ENCODE measurements at places on chromosomes 4 and X. TPM values are rescaled to one million over a fixed set of nuclear protein-coding genes. Genes with fewer than 3 reads are reported as not detected.

- DNase-seq, result no peak
Observed at GRCh38 chrX:141221611-141222010, 20.7 kb downstream of the SPANXC start.

DNA sequence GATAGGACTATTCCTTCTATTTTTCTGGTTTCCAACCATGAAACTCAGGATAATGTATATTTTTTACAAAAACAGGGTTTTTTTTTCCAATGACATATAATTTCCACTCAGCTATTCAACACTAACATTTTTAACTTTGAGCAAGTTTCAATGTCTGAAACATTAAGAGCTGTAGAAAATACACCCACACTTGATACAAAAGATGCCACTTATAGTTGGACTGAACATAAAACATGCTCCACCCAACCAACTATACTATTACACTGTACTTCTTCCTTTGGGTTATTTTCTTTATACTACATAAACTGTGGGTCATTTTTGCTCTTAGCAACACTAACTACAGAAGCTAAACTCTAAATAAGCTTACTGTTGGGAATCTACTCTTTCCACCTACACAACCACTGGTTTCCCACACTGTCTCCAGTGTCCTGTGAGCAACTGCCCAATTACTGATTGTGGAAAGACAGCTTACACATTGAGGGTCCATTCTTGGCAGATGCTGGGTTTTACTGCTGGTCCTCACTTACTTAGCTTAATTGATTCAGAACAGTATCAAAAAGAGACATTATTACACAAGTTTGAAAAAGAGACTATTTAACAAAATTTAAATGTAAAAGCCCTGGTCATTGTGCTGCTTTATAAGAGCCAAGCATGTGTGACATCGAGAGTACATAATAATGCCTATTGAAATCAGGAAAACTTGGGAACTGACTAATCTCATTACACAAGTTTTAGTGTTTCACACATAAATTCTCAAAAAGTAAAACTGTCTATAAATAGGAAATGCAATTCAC lies 6.3 kb downstream of the AMMECR1 start:
- no peak for DNase-seq

Gene CACNA1F
- total RNA-seq, result 0.49 TPM

- DNase-seq, result no peak
Observed at GRCh38 chr4:169286562-169287301, 16.0 kb upstream of the SH3RF1 start.

DNA sequence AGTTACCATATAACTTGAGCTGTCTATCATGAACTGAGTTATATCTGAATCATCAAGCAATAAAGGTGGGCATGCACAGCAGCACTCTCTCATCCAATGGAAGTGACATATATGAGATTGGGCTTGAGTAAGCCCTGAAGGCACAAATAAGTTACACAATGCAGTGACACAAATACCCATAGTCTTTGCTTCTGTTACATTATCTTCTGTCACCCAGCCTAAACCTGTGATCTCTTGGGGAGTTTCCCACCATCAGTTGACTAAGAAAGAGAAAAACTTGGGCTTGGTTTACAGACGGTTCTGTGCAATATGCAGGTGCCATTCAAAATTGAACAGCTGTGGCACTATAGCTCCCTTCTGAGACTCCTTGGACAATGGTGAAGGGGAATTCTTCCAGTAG lies 138.8 kb upstream of the IL15 start:
- no peak for DNase-seq

Gene VCX
- total RNA-seq, result not detected

Gene ANOS1
- 2.3 TPM for total RNA-seq

DNA sequence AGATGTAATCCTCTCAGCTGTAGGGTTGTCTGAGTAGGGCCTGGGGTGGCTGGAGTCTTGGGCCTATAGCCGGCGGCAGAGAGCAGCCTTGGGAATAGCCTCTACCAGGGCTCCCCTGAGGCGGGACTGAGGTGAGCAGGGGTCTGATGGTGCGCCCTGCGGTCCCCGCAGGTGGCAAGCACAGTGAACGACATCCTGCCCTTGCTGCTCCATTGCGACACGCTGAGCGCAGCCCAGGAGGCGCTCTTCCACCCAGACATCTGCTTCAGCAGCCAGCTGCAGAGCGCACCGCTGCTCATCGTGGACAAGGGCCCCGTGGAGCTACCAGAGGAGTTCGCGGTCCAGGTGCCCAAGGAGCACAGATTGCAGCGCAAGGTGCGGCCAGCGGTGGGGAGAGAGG lies 317.0 kb downstream of the ADGRL3 start:
- no peak for DNase-seq

GRCh38 chr4:10639100-10639499 lies 45.5 kb downstream of the CLNK start:
- DNase-seq, result no peak

GRCh38 chr4:80178964-80179363 lies 18.3 kb upstream of the PRDM8 start:
- no peak for DNase-seq

Gene DOK7
- 4.5 TPM for total RNA-seq

Gene KLB
- total RNA-seq, result 0.08 TPM

- no peak for DNase-seq
Observed at GRCh38 chr4:147366164-147366563, 114.7 kb upstream of the EDNRA start.

- no peak for DNase-seq
Observed at GRCh38 chr4:174177536-174177935, 105.9 kb downstream of the FBXO8 start.

- no peak for DNase-seq
Observed at GRCh38 chr4:100414016-100414790, 103.6 kb downstream of the EMCN start.

DNA sequence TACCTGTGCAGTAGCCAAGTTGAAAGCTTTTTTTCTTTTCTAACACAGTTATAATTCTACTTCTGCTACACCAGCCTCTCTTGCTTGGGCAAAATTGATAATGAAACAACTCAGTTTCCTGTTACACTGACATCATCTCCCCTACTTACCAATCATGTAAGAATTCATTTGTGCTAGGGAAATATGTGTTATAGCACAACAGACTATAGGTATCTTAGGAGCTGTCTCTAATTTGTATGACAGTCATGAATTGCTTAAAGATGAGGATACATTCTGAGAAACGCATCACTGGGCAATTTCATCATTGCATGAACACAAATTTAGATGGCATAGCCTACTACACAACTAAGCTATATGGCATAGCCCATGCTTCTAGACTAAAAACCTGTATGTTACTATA lies 246.3 kb upstream of the ANKRD50 start:
- DNase-seq, result no peak

DNA sequence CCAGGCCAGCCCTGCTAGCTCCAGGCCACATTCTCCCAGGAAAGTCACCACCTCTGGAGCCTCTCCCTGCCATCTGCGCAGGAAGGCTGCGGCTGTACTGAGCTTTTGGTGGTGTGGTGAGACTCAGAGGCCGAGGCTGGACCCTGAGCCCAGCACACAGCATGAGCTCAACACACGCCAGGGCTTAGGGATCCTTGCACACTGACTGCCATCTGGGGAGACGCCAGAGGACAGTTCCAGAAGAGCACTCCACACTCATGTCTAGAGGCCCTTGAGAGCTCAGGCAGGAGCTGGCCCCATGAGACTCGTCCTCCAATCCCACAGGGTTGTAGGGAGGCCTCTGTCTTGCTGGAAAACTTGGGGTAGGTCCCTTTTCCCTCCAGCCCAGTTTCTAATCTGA lies 40.6 kb downstream of the ABLIM2 start:
- DNase-seq, result no peak

DNA sequence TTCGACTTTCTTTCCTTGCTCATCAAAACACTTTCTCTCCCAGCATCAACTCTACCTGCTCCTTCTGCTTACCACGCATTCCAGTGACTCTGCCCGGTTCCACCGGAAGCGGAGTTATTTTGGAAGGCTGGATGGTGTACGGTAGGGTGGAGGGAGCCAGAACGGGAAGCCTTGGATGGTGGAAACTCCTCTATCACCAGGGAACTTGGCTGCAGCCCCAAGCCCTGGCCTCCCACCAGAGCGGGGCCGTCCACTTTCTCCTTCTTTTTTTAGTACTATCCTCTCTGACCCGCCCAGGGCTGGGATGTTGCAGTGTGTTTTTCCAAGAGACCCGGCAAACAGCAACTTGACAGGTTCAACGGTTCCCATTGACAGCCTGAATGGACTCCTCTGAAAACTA lies 27.6 kb downstream of the ADGRG2 start:
- DNase-seq, result no peak

DNA sequence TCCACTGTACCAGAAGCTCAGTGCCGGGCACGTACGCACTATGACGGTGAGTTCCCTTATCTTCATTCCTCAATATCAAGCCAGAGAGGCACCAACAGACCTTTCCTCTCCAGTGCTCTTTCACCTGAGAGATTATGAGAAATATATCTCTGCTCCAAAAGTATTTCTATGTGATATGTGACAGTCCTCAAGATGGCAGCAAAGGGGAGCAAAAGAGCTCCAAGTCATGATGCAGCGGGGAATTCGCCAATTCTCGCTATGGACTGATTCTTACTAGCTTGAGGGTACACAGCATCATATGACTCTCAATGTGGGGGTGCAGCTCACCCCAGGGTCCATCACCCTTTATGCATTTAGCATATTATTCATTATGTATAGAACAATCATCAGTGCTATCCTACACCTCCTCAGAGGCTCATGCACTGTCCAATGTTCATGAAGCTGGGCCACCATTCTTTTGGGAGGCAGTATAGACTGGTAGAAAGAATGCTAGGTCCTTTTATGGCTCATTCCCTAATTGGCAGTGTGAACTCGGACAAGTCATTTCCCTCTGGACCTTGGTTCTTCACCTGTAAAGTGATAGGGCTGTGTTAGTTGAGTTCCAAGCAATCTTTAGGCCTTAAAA lies 12.8 kb upstream of the IQSEC2 start:
- no peak for DNase-seq

Gene MAGEE1
- 3.2 TPM for total RNA-seq

Gene FRMD7
- 1.6 TPM for total RNA-seq

- DNase-seq, result no peak
Observed at GRCh38 chr4:10102474-10103332, 13.9 kb downstream of the WDR1 start.

GRCh38 chr4:137312257-137312656 lies 220.0 kb downstream of the PCDH18 start:
- no peak for DNase-seq

- no peak for DNase-seq
Observed at GRCh38 chr4:5940470-5941203, 47.8 kb upstream of the CRMP1 start.

Gene GAGE1
- total RNA-seq, result not detected

- DNase-seq, result no peak
Observed at GRCh38 chr4:142406917-142407501, 439.1 kb downstream of the INPP4B start.

- no peak for DNase-seq
Observed at GRCh38 chr4:82053396-82053795, 320.4 kb downstream of the HNRNPD start.

GRCh38 chr4:6783111-6783981 lies 819 bp downstream of the KIAA0232 start:
- DNase-seq, result peak; percentile 93

GRCh38 chr4:144969821-144970220 lies 128.2 kb downstream of the ANAPC10 start:
- DNase-seq, result no peak

DNA sequence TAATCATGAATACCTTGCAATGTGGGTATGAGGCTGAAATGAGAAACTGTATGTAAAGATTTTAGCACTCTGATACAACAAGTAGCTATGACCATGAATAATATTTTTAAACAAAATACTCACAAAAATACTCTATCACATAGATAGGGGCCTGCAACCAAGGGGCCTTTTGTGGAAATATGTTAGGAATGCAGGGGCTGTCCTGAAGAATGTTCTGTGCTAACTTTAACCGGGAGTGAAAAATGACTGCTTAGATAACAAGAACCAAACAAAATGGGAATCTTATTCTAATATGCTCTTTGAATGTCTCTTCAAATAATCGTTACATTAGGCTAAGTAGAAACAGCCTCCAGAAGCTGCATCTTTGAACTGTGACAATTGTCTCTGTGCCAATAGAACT lies 37.9 kb upstream of the GYPA start:
- no peak for DNase-seq

DNA sequence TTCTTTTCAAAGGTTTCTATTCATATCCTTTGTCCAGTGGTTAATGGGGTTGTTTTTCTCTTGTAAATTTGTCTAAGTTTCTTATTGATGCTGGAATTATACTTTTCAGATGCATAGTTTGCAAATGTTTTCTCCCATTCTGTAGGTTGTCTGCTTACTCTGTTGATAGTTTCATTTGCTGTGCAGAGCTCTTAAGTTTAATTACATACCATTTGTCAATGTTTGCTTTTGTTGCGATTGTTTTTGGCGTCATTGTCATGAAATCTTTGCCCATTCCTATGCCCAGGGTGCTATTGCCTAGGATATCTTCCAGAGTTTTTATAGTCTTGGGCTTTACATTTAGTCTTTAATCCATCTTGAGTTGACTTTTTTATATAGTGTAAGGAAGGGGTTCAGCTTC lies 21.2 kb upstream of the UGT8 start:
- no peak for DNase-seq

- DNase-seq, result no peak
Observed at GRCh38 chr4:40939856-40940255, 190.1 kb downstream of the NSUN7 start.

Data from ureter (tissue), 1 donor.